NCI-H1930 (cell line): ENCODE measurements at places on chromosomes 16 and 17.

DNA sequence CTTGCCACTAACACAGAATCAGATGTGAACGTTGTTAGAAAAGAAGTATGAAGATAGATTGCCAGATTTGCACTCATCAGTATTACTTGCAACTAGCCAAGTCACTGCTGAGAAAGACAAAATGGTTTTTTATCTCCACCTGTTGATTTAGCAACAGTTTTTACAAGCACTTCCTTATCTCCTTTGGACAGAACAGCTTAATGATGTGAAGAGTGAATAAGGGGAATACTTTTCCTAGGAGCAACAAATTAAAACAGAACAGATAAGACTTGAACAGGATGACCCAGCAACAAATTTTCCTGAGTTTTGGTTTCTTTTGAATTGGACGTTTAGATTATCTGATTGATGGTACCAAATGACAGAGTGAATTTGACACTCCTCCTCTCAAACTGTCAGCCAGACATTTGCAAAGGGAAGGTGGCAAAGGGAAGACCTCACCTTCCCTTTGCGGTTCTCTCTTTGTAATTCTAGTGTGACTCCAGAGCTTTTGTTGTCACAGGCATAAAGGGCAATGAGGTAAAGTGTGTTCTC is 130.6 kb downstream of the NLK start:
- DNase-seq = no peak

- no peak for DNase-seq
Observed at GRCh38 chr17:62790564-62790986, 17.5 kb downstream of the MARCHF10 start.

DNA sequence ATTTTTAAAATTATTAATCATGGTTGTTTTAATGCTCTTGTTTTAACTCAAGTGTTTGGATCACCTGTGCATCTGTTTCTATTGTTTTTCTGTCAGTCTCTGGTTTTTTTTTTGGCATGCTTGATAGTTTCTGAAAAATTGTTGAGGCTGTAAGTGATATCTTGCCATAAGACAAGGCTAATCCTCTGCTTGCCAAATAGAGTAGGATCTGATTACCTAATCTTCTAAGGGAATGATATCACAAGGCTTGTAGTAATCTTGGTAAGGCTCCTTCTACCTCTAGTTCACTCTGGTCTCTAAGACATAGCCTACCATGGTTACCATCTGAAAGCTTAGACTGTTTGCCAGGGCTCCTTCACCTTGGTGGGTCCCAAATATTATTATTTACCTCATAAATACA is 81.0 kb downstream of the ATF7IP2 start:
- DNase-seq = no peak

- no peak for DNase-seq
Observed at GRCh38 chr17:1590029-1590746, 27.6 kb upstream of the PITPNA start.

DNA sequence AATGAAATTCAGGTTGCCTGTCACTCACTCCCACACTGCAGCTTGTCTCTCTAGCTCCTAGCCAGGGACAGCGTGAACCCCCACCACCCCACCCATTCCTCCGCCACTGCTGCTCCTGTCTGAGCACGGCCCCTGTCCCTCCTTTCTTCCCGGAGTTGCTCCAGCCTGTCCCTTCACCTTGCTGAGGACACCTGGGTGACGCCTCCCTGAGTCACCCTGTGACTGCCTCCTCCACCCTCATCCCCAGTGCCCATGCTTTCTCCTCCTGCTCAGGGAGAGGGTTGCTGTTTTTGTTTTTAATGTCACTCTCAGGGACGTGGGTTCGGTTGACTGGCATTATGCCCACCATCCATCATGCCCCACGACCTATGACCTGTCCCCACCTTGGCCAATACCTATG is 25.8 kb upstream of the NAT9 start:
- DNase-seq = no peak

DNA sequence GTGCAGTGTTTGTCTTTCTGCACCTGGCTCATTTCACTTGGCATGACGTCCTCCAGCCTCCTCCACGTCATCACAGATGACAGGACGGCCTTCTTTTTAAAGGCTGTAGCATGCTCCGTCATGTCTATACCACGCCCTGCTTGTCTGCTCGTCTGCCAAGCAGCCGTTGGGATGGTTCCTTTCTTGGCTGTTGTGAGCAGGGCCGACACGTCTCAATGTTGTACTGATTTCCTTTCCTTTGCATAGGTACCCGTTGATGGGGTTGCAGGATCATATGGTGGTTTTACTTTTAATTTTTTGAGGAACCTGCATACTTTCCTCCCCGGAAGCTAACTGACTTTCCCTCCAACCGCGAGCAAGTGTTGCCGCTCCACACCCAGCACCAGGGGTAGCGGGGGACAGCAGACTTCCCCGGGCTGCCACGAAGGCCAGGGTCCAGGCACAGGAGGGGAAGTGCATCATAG is 212.2 kb upstream of the ZNF469 start:
- no peak for DNase-seq

DNA sequence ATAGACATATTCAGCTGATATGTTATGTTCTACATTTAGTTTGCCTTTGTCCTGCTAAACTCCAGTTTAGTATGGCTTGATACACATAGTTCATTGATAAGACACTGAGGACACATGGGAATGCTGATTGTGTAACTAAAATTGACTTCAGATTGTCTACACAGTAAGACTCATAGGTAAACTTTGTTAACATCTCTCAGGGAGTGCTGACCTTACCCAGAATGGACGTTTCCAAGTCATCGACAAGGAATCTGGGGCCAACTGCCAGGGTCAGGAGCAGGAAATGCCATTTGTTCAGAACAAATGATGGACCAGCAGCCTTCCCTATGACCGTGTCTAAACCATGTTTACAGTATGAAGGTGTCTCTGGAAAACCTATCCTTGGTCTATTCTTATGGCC is 58.7 kb downstream of the DYNLRB2 start:
- DNase-seq = no peak

- DNase-seq = peak; percentile 20
Observed at GRCh38 chr16:74046524-74046923, 250.1 kb upstream of the PSMD7 start.

DNA sequence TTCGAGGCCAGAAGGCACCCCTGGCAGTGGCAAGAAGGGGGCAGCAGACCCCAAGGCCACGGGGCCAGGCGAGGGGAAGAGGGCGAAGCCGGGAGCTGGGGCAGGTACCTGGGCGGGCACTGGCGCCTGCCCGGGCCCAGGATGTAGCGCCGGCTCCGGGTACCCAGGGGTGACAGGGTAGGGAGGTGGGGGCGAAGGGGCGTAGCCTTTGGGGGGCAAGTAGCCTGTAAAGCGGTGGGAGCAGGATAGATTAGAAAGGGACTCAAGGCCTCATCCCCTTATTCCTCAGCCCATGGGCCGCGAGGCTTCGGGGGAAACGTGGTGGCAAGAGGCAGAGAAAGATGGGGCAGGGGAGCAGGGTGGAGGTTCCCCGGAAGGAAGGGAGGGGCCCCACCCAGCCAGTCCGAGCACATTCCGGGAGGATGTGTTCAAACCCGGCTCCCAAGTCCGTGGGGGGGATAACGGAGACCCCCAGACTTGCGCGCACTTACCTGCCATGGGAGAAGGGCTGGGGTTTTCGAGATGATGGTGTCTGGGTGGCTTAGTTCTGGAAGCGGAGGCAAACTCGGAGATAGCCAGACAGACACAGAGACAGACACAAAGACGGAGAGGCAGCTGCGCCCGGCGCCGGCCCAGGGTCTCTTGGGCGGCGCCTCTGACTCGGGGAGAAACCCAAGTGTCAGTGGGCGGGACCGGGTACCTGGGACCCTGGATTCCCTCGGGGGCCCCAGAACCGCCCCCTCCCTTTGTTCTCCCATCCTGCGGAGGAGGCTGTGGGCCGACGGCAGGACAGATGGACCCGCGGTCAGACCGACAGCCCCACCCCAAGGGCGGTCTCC is 493 bp downstream of the PLSCR3 start:
- peak; percentile 52 for DNase-seq

DNA sequence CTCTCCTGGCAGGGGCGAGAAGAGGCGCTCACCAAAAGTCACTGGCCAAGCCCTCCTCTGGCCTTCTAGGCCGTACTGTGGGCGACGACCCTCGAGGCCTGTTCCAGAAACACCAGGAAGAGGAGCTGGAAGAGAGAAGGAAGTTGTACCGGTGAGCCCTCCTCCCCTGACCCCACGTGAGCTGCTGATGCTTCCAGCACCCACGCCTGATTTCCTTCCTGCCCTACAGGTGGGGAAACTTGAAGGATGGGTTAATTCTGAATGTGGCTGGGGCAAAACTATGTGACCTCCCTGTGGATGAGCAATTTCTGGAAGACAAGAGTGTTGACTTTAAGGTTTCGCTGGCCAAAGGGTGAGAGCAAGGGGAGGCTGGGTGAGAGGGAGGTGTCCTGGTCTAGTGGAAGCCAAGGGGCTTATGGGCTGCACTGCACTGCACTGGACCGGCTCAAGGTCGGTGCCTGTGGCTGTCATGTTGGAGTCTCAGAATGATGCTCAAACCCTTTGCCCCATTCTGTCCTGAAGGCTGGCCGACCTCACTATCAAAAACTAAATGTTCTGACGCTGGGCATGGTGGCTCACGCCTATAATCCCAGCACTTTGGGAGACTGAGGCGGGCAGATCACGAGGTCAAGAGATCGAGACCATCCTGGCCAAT is 6.2 kb downstream of the C17orf100 start:
- DNase-seq = no peak

DNA sequence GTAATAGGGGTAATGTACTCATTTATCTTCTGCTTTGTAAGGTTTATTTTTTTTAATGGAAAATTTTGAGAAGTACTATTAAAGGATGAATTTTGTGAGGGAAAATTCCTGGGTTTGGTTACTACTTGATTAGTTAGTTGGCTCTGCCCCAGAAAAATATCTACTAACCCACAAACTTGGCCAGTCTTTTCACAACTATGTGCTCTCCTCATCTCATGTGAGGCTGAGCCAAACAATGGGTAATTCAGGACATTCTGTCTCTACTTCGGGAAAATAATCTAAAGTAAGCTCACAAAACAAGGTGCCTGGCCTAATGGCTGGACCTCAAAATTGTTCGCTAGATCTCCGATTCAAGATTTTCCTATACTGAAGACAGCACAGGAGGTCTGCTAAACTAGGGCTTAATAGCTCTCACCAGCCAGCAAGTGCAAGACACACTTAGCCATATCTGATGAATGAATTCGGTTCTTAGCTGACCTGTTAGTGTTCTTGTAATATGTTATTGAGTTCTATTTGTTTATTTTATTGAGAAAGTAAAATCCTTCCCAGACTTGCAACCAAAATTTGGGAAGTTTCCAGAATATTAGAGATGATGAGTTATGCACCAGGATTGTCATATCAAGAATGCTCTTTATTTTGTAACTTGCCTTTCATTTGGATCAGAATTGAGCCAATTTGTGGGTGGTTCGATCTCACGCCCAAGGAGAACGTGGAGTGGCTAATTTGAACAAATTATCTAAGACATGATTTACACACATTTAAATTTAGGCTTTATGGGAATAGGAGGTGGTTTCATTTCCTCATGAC is 5.7 kb downstream of the KCNJ16 start:
- no peak for DNase-seq

GRCh38 chr16:78655331-78656113 is 556.1 kb downstream of the WWOX start:
- no peak for DNase-seq

- no peak for DNase-seq
Observed at GRCh38 chr17:65694601-65695000, 133.2 kb upstream of the AXIN2 start.

- no peak for DNase-seq
Observed at GRCh38 chr17:1108765-1109605, 70.8 kb downstream of the ABR start.

GRCh38 chr17:81926451-81927151 is 934 bp downstream of the MAFG start:
- DNase-seq = no peak

DNA sequence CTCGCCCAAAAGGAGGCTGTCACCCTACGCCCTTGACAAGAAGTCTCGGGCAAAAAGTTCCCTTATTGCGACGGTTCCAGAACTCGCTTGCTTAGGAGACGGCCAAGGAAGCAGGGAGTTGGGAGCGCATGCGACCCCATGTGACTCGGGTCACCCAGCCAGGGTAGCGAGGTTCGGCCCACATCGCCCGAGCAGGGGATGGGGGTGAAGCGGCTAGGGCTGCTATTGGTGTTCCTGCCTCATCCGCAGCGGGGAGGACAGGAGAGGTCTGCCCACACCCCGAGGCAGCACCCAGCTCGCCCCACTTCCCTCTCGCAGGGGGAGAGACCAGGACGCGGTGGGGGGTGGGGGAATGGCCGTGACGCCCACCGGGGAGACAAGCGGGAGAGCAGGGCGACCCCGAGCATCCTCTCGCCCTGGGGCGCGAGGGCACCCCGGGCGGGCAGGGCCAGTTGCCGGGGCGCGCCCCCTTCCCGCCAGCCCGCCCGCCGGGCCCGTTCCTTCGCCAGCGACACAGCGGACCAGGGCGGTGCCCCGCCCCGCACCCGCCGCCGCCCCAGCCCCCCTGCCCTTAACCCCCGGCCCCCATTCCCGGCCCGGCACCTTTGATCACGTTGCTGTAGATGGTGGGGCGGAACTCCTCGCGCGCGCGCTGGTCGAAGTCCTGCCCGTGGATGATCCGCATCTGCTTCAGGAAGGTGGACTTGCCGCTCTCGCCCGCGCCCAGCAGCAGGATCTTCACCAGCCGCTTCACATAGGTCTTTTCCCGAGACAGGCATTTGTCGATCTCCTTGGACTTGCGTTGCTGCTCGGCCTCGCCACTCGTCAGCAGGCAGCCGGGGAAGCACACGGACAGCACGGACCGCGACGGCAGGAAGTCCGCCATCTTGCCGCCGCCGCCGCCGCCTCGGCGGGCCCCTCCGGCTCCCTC is 567 bp downstream of the GNA13 start:
- DNase-seq = no peak

GRCh38 chr17:71970312-71970711 is 150.5 kb upstream of the SOX9 start:
- no peak for DNase-seq

GRCh38 chr17:35708149-35708548 is 23.3 kb upstream of the RASL10B start:
- DNase-seq = no peak

DNA sequence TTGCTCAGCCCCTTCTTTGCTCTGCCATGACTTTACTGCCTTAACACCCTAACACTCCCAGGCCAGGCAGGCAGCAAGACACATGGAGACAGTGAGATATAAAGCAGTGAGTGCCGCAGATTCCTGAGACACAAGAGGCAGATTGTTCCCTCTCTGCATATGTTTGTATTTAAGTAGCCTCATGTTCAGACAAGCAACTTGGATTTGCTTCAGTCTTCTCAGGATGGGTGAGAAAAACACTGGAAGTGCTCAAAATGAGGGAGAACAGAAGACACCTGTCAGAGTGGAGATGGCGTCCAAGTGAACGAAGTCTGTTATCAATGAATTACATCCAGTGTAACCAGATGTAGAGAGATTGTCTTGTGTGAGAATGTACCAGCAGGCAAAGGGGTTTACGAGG is 86.8 kb downstream of the CES1 start:
- DNase-seq = no peak

GRCh38 chr17:12415031-12415430 is 250.7 kb upstream of the MYOCD start:
- DNase-seq = no peak

DNA sequence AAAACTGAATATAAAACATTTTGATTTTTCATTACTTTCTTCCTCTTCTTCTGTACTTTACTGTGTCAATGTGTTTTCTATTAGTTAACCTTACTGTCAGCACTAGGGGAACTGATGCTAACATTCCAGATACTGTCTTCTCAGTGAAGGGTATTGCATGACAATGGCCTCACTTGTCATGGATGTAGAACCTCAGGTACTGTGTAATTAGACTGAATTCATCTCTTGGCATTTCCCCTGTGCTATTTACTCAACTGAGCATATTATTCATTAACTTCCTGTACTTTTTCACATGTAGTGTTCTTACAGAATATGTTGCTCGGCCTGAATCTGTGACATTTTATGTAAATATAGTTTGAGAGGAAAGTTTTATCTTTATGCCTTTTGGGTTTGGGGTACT is 237.0 kb downstream of the CA10 start:
- no peak for DNase-seq
